NCI-H1694 (cell line): ENCODE measurements at places on chromosomes 1 and 21.

DNA sequence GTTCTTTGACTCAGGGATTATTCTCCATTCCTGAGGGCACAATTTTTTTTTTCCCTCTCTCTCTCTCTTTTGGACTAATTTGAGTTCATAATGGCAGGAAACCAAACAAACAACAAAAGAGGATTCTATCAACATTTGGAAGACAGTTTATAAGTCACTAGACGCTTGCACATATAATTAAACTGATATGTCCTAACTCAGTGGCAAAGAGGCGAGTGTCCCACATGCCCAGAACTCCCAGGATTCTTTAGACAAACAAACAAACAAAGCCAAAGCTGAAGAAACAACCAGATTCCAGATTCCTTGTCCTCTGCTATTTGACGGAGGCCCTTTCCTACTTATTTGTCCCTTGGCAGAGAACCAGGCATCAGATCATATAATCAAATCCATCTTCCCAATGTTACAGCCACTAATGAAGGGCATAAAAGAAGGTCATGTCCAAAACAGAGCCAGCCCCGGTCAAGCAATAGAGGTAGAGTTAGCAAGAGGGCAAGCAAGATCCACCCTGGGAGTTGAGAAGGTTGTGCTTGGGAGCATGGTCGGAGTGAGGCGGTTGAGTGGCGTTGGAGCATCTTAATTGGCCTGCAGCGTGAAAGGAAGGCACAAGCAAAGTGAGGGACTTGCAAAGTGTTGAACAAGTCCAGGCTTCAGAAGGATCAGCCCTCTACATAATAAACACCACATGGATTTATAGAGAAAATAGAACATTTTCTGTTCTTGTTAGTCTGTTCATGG is 30.3 kb downstream of the ZNF362 start:
- DNase-seq = no peak

- no peak for DNase-seq
Measured at GRCh38 chr21:44518686-44519085, 21.3 kb downstream of the KRTAP10-1 start.

GRCh38 chr1:22064751-22065402 is 12.4 kb downstream of the CDC42 start:
- DNase-seq = no peak

DNA sequence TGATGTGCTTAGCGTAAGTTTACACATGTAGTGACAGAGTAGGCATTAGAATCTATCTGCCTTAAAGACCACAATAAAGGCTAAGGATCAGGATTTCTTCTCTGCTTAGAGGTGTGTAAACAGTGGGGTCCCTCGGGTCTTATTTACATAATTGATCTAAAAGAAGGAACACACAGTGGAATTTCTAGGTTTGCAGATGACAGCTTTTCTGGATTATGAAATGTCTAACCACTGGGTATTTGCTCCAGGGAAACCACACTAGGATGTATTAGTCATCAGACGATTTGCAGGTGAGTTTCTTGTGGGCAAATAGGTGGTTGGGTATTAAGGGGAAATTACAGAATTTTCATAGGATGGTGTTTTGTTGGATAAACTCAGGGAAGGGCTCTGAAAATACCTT is 5.8 kb downstream of the LRRC8D start:
- DNase-seq = no peak

DNA sequence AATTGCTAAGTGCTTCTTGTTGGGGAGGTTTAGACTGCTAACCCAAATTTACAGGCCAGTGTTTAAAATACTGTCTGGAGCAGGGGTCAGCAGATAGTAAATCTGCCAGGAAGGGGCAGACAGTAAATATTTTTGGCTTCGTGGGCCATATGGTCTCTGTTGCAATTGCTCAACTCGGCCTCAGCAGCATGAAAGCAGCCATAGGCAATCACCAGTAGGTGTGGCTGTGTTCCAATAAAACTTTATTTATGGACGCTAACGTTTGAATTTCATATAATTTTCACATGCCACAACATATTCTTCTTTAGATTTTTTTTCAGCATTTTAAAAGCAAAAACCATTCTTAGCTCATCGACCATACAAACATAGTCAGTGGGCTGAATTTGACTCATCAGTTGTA is 172.7 kb downstream of the BRINP2 start:
- no peak for DNase-seq

- DNase-seq = no peak
Measured at GRCh38 chr1:33624261-33624990, 152.0 kb downstream of the ZSCAN20 start.

DNA sequence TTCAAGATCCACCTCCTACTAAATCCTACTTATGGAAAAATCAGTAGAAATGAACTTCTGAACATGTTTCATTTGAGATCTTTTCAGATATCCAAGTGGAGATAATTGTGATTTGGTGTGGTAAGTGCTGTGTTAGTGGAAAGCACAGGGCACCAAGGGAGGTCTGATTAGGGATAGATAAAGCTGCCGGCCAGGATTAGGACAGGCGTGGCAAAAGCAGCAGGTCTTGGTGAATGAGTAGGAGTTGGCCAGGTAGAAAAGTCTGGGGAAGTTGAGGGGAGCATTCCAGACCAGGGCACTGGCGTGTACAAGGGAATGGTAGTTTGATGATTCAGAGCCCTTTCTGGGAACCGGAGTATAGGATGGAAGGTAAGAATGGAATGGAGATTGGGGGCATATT is 47.8 kb downstream of the AZIN2 start:
- no peak for DNase-seq

DNA sequence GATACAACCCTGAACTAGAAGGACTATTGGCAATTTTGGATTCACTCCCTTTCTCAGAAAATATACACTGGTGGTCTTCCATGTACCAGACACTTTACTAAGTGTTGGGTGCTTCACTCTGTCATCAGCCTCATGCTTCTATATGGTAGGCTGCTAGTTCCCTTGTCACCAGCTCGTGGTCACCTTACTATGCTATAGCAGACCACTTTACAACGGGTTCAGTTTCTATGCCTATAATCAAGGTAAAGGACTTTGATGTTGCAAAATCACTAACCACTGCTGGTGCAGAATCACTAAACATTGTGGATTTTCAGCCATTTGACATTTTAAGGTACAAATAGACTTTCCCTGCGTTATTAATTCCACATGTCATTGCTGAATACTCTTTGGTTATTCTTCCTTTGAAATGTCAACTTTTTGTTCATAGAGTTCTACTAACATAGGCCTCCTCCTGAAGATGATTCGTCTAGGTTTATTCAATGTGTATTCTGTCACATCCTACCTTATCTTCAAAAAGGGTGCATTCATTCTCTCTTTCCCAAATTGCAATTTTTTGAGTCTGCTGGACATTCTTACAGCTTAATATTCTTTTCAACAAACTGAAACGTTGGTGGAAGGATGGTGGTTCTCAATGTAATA is 78.3 kb downstream of the LRRC8C start:
- no peak for DNase-seq

GRCh38 chr1:110914676-110915075 is 41.7 kb downstream of the CD53 start:
- no peak for DNase-seq

- DNase-seq = no peak
Measured at GRCh38 chr1:224405604-224405970, 29.0 kb downstream of the WDR26 start.

DNA sequence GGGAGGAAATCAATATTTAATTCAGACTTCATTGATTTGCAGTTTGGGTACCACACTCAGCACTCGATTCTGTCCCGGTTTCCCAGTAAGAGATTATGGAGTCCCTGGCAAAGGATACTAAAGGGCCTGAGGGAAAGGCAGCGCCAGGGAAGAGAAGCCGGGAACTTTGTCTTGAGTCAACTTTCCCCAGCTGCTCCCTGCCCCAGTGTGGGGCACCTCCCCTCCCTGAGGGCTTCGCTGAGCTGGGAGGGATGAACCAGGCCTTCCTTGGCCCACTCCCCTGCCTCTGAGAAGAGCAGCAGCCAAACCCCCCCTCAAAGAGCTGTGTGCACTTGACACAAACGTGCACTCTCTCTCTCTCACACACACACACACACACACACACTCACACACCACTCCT is 32.6 kb downstream of the OPTC start:
- no peak for DNase-seq

GRCh38 chr1:50423670-50424000 is 392 bp upstream of the DMRTA2 start:
- DNase-seq = no peak

DNA sequence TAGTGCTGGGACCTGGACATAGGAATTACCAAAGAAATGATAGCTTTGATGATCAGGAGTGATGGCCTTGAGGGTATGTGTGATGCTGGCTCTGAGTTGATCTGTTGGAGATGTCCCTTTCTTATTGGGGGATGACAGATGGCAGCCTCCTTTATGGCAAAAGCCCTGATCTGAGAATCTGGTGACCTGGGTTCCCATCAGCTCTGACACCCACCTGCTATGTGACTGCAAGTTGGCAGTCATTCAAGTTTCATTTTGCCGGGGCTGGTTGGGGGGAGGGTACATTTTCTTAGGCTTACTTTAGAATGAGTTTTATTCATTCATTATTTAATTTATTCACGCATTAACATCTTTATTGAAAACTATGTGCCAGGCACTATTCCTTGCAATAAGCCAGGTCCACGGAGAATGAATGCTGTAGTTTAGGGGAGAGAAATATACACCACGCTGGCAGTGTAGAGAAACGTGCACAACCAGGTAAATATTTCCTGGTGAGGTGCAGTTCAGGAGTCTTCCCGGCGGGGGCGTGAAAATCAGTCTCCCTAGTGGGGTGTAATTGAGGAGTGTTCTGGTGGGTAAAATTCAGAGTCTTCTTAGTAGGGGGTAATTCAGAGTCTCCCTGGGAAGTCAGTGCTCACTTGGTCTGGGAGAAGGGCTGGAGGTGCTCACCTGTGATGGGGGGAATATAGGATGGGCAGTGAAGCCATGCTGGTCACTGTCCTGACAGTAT is 401.3 kb downstream of the CAMTA1 start:
- DNase-seq = no peak

- DNase-seq = no peak
Measured at GRCh38 chr21:26449161-26449560, 123.9 kb downstream of the CYYR1 start.

GRCh38 chr1:80633947-80634706 is 1166.6 kb upstream of the ADGRL2 start:
- DNase-seq = no peak

- no peak for DNase-seq
Measured at GRCh38 chr1:1804301-1804700, 26.0 kb upstream of the NADK start.

DNA sequence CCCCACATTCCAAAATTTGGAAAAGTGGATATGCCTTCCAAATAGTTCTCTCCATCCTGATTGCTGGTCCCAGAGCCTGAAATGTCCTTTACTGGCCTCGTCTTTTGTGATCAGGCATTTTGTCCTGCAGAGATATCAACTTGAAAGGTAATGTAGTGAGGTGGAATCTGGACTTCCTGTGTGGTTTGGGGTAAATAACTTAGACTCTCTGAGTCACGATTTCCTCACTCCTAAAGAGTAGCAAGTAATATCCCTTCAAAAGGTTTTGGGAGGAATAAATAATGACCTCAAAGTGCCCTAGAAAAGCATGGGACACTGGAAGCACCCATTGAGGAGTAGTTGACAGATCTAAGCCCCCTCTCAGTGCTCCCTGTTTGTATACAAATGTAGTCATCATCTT is 426.6 kb downstream of the OMA1 start:
- DNase-seq = no peak

- DNase-seq = no peak
Measured at GRCh38 chr1:204134103-204134502, 17.7 kb downstream of the ETNK2 start.

DNA sequence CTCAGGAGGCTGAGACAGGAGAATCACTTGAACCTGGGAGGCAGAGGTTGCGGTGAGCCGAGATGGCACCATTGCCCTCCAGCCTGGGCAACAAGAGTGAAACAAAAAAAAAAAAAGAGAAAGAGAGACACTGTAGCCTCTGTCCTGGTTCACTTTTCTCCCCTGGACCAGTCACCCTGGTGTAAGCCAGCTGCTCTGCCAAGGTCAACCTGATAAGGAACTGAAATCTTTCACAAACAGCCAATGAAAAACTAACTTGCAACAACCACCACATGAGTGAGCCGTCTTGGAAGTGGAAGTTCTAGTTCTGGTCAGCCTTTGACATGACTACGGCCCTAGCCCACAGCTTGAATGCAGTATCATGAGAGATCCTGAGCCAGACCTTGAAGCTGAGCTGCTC is 36.8 kb upstream of the CXADR start:
- no peak for DNase-seq

- DNase-seq = peak; percentile 74
Measured at GRCh38 chr1:16236511-16237342, at the start of gene CPLANE2. TSS of gene CPLANE2 (minus strand) at chr1:16237183. CDS start at chr1:16236742, 441 bp downstream.

DNA sequence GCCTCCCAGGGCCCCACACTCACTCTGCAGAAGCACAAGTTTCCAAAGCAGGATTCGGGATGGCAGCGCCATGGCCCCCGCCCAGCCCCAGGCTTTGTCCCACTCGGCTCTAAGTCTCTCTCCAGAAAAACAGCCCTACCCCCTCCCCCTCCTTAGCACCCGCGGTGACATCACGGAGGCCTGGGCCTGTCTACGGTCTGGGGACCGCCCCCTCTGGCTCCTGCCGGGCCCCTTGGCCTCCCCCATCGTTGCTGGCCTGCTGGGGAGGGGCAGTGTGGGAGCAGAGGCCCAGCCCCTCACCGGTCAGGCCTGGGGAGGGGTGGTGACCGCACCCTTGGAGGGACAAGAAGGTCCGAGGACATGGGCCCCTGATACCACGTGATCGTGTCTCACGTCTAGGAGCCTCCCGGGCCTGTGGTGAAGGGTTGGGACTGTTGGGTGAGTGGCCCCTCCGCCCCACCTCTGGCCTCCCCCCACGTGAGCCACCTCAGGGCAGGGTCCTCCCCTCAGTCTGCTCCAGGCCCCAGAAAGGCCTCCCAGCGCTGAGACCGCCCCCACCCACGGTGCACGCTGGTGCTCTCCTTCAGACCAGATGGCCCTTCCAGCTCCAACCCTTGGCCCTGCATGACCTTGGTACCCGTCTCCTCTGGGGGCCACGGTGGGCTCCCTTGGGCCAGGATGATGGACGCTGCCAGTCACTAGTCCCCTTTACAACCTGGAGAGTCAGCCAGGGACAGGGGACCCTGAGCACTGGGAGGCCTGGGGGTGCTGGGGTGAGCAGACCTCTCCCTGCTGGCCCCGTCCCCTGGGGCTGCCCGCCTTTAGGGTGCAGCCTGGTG is at the start of gene MXRA8:
TSS of gene MXRA8 (minus strand) at position 123 of the 839 bp plus-strand sequence. CDS start at position 72, 51 bp downstream.
- no peak for DNase-seq

- no peak for DNase-seq
Measured at GRCh38 chr21:28936721-28937120, 56.0 kb downstream of the LTN1 start.

- DNase-seq = no peak
Measured at GRCh38 chr1:159889821-159890252, 10.1 kb downstream of the CFAP45 start.

DNA sequence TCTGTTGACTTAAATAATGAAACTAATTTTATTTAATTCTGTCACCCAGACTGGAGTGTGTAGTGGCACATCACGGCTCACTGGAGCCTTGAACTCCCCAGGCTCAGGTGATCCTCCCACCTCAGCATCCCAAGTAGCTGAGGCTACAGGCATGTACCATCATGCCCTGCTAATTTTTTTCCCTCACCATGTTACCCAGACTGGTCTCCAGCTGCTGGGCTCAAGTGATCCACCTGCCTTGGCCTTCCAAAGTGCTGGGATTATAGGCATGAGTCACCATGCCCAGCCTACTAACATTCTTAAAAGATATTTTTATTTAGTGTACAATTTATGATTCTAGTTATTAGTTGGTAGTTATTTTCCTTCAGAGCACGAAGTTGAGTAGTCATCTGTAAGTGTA is 49.5 kb downstream of the NRDC start:
- no peak for DNase-seq

GRCh38 chr1:200624679-200625335 is 4.3 kb upstream of the KIF14 start:
- DNase-seq = no peak
